ENCODE measurements at places on chromosomes 3 and 15. TPM values are rescaled to one million over a fixed set of nuclear protein-coding genes. Genes with fewer than 3 reads are reported as not detected.

The GP9 gene
- not detected for total RNA-seq

The C3orf52 gene
- 4.2 TPM for total RNA-seq

The EOMES gene
- total RNA-seq = 0.31 TPM

The CLRN1 gene
- 0.31 TPM for total RNA-seq

The SLC24A5 gene
- not detected for total RNA-seq

The GOLGA6B gene
- 0.21 TPM for total RNA-seq

The C3orf38 gene
- total RNA-seq = 29.3 TPM

The CYP8B1 gene
- not detected for total RNA-seq

The FMN1 gene
- 5.3 TPM for total RNA-seq

The PPP1R14D gene
- total RNA-seq = not detected

The MME gene
- 11.5 TPM for total RNA-seq

The ZNF717 gene
- total RNA-seq = 21.3 TPM

The SLC2A2 gene
- total RNA-seq = not detected

The GCSAM gene
- total RNA-seq = 0.41 TPM

The VEPH1 gene
- total RNA-seq = 7.8 TPM

The MED12L gene
- 8.5 TPM for total RNA-seq

The CCR8 gene
- 1.1 TPM for total RNA-seq

The AADACL2 gene
- 2.7 TPM for total RNA-seq

- DNase-seq = no peak
Measured at GRCh38 chr15:42849836-42850235, 70.7 kb downstream of the TTBK2 start.

- no peak for DNase-seq
Measured at GRCh38 chr3:76010252-76010651, 224.9 kb upstream of the ZNF717 start.

DNA sequence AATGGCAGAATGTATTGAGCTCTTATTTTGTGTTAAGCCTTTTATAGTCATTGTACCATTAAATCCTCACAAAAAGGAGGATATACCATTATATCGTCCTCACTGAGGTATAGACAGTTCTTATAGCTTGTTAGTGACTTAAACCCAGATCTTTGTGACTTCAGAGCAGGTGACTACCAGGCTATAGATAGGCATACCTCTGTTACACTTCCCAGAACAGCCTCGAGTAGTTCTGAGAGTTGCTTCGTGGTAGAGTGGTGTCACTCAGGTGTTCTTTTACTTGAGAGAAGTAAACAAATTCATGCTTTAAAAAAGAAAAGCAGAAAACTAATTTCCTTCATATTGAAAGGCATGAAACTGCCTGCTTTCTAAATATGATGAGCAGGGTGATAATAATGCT, 59.9 kb downstream of the SEC22A start:
- DNase-seq = no peak

DNA sequence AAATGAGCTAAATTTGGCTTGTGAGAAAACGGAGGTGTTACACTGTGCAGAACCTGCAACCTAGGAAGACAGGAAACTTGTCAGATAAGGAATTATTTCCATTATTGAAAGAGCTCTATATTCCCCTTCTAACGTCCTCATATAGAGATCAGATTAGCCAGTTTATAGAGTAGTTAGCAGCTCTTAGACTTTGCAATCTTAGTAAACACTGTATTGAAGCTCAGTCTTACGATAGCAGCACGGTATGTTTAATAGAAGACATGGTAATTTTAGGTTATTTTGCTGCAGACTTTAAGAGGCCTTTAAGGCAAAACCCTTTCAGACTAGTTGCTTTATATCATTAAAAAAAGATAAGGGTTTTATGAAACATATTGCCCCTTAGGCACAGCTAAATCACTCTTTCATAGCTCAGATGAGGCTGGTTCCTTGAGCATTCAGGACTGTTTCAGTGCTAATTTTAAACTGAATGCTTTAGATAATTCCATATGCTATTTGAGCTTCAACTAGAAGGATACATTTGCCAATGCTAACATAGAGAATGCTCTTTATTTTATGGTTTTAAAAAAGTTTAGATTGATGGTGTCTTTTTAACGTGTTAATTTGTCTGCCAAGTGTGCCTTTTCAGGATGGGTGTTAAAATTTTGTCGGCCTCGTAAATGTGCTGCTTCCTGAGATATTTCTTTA, 234.3 kb downstream of the PYDC2 start:
- no peak for DNase-seq

- no peak for DNase-seq
Measured at GRCh38 chr3:112858410-112859069, 11.9 kb upstream of the CD200R1L start.

- no peak for DNase-seq
Measured at GRCh38 chr3:45332901-45333407, 55.4 kb upstream of the LARS2 start.

- DNase-seq = no peak
Measured at GRCh38 chr3:2929574-2929973, 180.6 kb downstream of the IL5RA start.

DNA sequence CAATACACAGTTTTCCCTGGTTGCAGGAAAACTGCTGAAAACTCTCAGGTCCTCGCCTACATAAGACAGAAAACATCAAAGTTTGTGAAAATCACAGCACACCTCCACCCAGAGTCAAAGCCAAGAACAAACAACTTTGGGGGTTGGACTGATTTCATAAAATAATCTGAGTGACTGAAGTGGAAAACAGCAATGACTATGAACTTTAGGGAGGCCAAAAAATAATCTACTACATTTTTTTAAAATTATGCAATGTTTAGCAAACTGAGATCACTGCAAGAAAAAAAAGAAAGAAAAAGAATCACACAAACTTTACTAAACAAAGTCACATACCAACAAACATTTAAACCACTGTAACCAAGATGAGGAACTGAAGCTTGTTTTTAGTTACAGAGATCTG, 15.9 kb upstream of the FOXP1 start:
- no peak for DNase-seq

DNA sequence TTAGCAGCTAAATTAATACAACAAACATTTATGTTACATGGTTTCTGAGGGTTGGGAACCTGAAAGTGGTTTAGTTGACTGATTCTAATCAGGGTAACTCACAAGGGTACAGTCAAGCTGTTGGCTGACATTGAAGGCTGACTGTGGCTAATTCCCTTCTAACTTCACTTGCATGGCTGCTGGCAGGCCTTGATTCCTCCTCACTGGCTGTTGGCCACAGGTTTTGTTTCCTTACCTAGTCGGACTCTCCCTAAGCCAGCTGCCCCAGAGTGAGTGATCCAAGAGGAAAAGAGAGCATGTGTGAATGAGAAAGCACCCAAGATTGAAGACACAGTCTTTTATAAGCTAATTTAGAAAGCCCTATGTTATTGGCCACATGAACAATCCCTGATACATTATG, 700.1 kb downstream of the ROBO1 start:
- DNase-seq = no peak

DNA sequence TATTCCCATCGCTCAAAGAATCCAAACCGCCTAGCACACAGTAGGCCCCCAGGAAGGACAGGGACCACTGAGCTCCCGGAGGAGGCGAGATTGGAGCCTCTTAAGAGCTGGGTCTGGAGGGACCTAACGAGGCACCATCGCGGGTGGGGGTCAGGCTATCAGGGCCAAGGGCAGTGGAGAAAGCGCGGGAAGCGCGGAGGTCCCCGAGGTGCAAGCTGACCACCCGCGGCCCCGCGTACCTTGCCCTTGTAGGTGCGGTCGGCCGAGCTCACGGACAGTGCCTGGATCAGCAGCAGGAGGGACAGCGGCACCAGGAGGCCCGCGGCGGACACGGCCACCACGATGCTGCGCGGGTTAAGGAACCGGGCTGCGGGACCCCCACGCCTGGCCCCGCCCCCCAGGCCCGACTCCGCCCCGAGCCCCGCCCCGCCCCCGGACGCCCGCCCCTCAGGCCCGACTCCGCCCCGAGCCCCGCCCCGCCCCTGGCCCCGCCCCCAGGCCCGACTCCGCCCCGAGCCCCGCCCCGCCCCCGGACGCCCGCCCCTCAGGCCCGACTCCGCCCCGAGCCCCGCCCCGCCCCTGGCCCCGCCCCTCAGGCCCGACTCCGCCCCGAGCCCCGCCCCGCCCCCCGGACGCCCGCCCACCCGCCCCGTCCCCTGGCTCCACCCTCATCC, 3.9 kb downstream of the ZDHHC19 start:
- no peak for DNase-seq

DNA sequence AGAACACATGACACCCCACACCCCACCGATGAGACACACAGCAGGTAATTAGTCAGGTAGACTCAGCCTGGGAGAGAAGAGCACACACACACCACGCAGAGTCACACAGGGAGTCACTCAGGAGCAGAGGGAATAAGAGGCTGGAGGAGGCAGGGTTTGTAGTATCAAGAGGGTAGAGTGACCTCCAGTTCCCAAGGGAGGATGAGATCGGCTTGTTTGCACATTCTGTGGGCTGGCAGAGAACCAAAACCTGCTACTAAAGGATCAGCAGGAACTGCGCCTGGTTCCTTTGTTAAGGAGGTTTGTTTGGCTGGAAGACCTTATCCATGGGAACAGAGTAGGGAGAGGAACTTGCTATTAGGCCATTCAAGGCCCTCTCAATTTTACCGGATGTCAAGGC, 281.4 kb upstream of the SLCO3A1 start:
- DNase-seq = no peak

GRCh38 chr3:12483410-12483809, 870 bp upstream of the TSEN2 start:
- DNase-seq = peak; percentile 34

DNA sequence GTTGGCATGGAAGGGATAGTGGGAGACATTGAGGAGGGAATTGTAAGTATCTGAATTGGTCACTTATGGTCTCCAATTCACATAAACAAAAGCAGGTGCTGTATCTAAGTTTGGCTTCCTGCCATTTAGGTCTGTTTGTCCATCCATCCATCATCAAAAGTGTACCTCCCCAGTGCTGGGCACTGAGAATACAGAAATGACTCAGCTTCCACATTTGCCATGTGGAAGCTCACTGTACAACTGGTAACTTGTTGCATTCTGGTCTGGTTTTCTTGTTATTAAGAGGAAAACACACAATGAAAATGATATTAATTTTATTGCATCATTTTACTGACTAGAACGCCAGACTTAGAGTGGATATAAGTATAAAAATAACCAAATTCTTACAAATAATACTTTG, 30.9 kb upstream of the MUC13 start:
- DNase-seq = no peak

GRCh38 chr15:55389264-55389607, 18.9 kb downstream of the CCPG1 start:
- no peak for DNase-seq

DNA sequence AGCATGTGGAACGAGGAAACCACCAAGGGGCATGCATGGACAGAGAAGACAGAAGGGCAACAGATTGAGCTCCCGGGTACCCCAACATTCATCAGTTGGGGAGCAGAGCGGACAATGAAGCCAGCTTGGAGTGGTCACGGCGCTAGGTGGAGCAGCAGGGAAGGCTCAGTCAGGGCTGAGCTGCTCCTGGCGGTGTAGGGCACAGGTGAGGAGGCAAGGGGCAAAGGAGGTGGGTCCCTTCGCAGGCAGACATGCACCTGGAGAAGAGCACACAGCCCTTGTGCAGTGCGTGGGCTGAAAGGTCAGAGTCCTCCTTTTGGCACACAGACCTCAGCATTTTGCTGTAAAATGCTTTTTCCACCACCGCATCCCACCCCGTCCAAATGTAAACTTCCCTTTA, 90.0 kb upstream of the SLC6A6 start:
- no peak for DNase-seq

GRCh38 chr3:146280864-146281263, 30.0 kb upstream of the PLSCR4 start:
- peak; percentile 15 for DNase-seq

DNA sequence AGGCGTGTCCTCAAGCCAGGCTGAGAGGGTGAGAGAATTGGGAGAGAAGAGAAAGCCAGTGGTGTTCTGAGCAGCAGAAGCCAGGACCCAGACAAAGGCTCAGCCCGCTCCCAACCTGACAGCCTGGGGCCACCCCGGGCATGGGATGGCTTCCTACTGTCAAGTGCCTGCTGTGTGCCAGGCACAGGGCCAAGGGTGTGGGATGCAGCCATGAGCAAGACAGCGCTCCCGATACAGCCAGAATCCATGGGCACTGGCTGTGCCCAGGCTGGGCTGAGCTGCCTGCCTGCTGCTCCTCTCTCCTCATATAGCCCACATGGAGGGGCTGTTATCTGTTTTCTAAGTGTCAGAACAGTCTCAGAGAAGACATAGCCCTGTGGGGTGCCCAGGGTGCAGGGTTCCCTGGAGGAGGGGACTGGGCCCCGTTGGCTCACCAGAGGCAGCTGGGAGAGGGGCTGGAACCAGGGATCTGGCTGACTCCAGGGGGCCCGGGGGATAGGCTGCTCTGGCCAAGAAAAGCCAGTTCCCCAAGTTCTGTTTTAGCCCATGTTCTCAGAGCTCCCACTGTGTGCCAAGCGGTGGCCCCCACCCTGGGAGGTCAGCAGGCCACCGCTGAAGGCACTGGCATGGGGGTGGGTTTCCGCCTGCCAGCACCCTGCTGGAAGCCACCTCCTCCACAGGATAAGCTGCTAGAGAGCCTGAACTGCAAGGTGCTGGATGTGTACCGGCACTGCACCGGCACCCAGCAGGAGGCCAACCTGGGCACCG, 39.0 kb downstream of the CFAP100 start:
- no peak for DNase-seq

DNA sequence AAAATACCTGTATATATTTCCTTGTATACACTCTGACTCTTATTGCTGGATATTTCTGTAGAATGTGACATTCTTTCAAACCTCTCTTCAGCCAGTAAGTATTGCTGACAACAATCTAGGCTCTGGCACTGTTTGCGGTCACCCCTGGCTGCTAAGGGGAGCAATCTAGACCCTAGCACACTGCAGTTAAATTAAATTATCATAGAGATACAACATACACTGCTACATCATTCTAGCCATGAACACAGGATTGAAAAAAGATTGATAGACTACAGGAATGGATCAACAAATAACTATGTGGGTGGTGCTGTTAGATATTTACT, 108.7 kb upstream of the MEIS2 start:
- DNase-seq = no peak

- DNase-seq = no peak
Measured at GRCh38 chr3:153614140-153614539, 452.1 kb downstream of the RAP2B start.

GRCh38 chr3:141960731-141961130, 84.3 kb downstream of the ATP1B3 start:
- no peak for DNase-seq

GRCh38 chr3:73669260-73669659, 44.5 kb upstream of the PDZRN3 start:
- no peak for DNase-seq

GRCh38 chr15:52509500-52510245, 19.0 kb downstream of the MYO5A start:
- DNase-seq = peak; percentile 31

DNA sequence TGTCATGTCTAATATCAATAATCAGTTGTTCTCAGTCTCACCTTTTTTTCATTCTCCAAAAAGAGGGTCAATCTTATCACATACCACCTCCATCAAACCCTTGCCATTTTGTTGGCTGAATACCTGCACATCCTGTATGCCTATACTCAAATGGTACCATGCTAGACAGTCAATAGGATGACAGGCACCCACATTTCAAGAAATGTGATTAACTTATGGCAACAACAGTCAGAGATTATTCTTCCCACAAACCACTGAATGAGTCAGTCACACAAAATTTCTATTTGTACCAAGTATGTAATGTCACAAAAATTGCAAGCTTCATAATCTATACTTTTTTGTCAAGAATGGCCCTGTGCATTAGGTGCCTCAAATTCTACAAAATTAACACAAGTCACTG, 5.1 kb upstream of the SLC27A2 start:
- no peak for DNase-seq
